ENCODE measurements at places on chromosomes 4 and X.

DNA sequence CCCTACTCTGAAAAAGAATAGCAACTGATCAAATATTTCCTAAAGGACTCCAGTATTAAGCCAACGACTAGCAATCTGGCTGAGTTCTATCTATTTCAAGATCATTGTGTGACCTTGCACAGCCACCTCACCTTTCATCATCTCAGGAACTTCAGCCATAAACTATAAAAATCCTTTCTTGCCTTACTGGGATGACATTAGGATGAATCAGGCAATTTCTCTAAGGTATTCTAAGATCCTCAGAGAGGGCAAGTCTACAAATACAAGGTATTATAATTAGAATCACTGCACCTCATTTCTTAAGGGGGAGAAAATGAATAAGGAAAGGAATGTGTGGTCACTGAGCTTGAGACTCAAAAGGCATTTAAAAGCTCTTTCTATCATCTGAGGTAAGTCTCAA lies 152.6 kb downstream of the GRIA3 start:
- no peak for DNase-seq

GRCh38 chrX:27465036-27465435 lies 1.9 kb upstream of the PPP4R3C start:
- DNase-seq = no peak

DNA sequence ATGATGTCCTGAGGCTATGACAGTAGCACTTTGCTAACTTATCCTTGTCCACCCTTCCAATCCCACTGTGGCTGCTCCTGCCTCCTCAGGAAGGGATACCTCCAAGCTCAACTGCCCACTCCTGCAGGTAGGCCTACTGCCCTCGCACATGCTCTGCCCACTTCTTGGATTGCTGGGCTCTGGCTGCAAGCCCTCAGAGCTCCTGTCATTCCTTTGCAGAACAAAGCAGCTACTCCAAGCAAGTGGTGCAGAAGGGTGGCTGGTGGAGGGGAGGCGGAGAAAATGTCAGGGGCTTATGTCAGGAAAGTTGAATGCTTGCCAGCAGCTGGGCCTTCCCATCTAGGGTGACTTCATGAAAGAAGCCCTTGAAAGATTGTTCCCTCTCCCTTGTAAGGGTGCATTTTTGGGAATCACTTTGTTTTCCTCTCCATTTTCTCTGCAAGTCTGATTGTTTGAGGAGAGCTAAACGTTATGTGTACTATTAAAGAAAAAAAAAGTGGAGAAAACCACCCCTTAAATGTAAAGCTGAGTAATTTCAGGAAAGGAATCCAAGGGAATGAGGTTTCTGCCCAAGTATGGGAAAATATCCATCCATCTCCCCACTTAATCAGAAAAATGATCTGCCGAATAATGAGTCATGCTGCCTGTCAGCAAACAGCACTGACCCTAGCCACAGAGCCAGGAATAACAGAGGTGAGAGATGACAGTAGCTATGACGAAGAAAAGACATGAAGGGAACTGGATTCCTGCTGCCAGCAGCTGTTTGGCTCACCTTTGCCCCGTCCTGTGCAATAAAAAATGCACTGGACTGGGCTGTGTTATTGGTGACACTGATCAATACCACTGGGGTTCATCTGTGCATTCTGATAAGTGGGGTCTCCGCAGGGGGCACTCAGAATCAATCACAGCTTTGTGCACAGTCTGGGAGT lies 102.0 kb downstream of the RTL5 start:
- no peak for DNase-seq

GRCh38 chr4:174591243-174592021 lies 69.1 kb upstream of the HPGD start:
- no peak for DNase-seq

DNA sequence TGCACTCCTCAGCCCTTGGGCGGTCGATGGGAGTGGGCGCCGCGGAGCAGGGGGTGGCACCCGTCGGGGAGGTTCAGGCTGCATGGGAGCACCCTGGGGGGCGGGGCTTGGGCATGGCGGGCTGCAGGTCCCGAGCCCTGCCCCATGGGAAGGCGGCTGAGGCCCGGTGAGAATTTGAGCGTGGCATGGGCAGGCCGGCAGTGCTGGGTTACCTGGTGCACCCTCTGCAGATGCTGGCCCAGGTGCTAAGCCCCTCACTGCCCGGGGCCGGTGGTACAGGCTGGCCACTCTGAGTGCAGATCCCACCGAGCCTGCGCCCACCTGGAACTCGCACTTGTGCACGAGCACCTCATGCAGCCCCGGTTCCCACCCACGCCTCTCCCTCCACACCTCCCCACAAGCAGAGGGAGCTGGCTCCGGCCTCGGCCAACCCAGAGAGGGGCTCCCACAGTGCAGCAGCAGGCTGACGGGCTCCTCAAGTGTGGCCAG lies 556.3 kb downstream of the GALNTL6 start:
- DNase-seq = no peak

DNA sequence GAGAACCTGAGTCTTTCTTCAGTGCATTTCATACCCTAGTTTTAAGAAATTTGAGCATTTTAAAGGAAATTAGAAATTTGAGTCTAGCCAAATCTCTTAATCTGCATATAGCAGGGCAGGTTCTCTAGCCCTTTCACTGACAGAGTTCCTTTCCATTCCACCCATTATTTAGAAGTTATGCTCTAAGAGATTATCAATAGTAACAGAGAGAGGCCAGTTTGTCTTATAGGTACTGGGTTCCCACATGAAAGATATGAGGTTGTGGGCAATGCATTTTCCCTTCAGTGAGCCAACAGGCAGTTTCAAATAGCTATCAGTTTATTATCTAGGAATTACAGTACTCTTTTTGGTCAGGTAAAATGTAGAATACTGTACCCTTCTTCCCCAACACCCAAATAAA lies 7.3 kb upstream of the GALNT7 start:
- no peak for DNase-seq

GRCh38 chr4:109243871-109244270 lies 58.6 kb downstream of the COL25A1 start:
- no peak for DNase-seq

DNA sequence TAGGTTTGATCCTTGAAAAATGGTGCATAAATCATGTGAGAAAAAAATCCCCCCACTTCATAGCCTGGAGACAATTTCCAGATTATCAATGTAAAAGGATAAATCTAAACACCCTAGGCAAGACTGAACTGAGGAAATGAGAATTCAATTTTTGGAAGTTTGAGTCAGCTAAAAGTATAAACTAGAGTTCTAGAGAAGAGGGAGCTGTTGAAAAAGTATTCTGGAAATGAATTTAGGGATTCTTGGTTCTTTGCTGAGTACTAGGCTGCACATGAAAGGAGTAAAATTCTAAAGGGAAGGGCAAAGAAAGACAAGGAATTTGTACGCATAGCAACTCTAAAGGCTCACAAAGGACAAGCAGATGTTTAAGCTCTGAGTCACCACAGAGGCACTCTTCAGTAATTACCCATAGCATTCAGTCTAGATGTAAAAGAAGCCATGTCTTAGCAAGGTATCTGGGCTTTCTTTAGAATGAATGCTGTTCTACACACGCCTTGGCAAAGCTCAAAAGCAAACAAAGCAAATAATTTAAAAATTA lies 896.5 kb downstream of the PDHA2 start:
- no peak for DNase-seq

DNA sequence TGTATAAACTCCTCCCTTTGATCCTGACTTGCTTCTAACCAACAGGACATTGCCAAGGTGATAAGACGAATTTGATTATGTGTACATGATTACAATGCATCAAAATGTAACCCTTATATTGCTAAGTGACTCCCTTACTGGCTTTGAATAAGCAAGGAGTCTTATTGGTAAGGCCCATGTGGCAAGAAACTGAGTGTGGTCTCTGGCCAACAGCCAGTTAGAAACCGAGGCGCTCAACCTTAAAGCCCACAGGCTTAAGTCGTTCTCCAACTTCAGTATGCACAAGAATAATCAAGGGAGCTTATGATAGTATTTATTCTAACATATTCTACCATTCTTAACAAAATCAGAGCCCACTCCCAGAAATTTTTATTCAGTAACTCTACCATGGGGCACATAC lies 374.2 kb upstream of the F9 start:
- no peak for DNase-seq

- no peak for DNase-seq
Observed at GRCh38 chr4:103374306-103374705, 176.2 kb upstream of the CENPE start.

GRCh38 chrX:45524296-45524695 lies 323.6 kb upstream of the DIPK2B start:
- no peak for DNase-seq

DNA sequence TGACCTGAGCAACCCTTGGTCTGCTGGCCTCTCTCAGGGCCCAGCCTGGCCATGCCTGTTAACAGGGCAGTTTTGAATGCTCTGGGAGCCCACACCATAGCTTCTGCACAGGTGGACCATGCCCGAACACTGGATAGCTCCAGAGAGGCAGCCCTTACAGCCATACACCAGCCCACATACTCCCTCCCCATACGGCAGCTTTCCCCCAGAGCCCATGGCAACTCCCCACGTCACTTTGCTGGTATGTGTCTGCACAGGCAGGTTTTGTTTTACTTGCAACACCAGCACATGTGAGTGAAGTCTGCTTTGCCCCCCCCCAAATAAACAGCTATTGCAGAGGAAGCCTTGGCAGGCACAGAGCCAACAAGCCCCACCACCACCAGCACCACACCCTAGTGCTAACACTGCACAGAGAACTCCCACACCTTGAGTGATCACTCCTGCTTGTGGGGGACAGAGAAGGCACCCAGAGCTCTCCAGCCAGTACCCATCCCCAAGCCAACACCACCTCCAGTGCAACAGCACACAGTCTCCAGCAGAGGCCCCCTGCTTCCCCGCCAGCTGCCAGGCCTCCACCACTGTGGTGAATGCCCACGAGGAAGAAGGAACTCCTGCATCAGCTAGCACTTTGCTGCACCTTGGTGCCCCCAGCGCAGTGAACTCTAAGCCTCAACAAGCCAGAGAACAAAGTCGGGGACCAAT lies 87.3 kb downstream of the STPG2 start:
- no peak for DNase-seq
